HFFc6 (cell line): ENCODE measurements at places on chromosomes 11 and 22.
A peak's percentile ranks its signal among the peaks of the same experiment; 100 is the strongest.

DNA sequence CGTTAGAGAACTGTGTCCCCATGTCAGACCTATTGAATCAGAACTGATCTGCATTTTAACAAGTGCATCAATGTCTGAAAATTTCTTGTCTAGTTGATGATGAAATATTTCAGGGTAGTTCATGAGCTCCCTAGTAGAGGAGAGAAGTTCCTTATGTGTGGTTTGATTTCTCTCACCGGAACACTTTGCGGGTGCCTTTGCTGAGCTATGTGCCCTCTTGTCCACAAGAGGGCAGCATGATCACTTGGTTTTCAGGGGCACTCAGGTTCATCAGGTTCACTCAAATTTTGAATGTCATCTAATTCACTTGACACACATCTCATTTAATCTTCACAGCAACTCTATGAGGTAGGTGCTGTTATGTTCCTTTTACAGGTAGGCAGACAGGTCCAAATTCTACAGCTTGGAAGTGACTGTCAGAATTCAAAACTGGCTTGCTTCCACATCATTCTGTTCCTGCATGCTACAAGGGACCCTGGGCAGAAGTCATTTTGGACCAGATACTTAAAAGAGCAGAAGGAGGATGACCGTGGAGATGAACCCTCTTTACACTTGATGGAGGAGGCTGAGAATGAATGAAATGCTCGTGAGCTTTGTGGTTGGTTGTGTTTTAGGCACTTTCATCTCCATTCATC lies 55.6 kb downstream of the P4HA3 start:
- peak; percentile 29 for DNase-seq

DNA sequence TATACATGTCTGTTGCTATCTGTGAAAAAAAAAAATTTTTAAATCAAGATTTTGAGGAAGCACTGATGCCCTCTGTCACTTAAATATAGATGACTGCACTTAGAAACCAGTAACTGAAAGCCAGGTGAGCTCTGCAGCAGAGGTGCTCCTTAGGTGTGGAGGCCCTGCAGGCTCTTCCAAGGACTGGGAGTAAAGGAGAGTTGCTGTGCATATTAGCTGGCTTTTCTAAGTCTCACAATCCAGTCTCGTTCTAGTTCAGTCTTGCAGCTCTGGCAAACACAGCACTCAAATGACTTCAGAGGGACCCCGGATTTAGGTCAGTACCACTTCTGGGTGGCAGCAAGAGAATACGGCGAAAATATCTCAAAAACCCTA lies 61.0 kb downstream of the LARGE2 start:
- no peak for DNase-seq

GRCh38 chr11:64407630-64408029 lies 48.7 kb downstream of the RPS6KA4 start:
- DNase-seq: no peak

DNA sequence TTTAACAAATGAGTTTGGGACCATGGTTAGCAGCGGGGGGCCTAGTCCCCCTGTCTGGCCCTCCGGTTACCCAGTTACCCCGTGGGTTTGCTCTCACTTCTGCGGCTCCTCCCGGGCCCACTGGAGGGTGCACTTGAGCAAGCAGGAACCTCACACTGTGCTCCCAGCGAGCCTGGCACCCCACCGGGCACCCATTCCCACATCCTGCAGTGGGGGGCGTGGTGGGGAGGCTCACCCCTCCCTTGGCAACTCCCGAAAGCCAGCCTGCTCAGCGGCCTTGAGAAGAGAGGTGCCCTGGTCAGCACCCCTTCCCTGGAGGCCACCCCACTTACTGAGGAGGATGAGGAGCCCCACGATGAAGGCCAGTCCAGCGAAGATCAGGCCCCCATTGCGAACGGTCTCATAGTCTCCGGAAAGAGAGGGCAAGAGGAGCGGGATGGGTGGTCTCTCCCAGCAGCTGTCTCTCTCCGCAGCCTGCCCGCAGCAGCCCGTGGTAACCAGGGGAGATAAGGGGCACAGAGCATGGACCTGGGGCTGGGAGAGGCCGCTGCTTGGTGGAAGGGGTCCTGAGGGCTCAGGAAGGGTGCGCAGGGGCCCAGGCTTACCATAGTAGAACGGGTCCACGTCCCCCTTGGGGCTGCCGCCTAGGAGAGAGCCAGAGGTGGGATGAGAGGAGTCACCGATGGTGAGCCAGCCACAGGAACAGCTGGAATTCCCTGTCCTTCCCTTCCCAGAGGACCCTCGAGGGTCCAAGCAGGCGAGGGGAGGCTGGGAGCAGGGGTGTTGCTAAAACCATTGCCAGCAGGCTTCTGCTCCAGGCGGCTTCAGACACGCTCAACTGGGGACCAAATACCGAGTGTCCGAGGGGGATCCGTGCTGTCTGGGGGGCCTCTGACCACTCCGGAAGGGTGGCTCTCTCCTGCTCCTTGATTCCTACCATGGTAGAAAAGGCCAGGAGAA lies 2.2 kb downstream of the FXYD2 start:
- no peak for DNase-seq

- peak; percentile 73 for DNase-seq
These were observed 380.1 kb upstream of the SYN3 start for GRCh38 chr22:33438273-33438672.

DNA sequence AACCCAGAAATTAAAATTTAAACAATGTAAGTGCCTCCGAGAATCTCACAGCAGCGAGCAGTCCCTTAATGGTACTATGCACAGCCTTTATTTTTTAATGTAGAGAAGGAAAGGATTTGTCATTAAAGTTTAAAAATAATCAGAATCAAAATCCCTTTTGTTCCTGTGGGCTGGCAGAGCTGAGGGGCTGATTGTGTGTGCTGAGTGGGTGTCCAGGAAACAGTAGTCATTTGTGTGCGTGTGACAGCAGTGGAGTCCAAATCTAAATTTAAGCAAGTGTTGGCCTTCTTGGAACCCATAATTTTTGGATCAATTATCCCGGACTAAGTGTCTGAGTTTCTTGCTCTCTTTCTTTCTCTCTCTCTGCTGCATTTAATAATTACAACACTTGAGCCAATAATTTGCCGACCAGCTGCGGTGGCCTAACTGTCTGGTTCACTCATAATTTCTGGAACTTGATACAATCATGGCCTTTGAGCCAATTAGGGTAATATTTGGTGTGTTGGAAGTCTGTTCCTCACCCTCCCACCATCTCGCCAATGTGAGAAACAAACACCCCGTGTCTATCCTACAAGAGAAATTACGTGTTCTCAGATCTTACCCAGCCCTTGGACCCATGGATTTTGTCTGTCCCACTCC lies 528.0 kb downstream of the SOX6 start:
- DNase-seq: no peak

GRCh38 chr11:13261591-13262061 lies 16.0 kb upstream of the BMAL1 start:
- peak; percentile 89 for DNase-seq

DNA sequence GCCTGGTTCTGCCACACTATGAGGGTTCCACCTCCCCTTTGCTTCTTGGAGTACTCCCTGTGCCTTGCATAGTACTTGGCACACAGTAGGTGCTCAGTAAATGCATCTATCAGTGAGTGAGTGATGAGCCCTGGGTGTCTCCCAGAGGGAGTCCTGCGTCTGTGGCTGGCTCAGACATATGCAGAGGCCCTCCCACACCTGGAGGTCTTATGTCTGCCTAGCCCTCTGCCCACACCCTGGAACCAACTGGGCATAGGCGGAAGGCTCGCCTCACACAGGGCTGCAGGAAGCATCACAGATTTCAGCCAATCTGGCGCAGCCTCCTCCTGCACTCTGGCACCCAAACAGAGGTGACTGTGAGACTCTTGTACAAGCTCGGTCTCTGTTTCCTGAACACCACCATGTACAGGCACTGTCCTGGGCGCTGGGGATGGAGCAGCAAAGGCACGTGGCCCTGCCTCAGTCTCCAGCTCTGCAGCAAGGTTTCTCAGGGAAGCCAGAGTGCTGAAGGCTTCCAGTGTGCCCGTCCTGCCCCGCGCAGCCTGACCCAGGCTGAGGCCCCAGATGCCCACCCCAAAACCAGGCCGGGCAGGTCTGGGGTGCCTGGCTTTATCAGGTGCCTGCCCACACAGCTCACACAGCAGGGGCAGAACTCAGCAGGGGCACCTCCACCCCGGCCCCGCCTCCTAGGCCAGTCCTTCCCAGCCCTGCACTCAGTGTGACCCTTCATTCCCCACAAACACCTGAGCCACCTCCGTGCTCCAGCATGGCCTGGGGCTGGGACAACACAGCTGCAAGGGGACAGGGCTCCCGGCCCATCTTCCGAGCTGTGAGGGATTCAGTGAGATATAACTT lies 26.7 kb downstream of the FLRT1 start:
- DNase-seq: no peak

DNA sequence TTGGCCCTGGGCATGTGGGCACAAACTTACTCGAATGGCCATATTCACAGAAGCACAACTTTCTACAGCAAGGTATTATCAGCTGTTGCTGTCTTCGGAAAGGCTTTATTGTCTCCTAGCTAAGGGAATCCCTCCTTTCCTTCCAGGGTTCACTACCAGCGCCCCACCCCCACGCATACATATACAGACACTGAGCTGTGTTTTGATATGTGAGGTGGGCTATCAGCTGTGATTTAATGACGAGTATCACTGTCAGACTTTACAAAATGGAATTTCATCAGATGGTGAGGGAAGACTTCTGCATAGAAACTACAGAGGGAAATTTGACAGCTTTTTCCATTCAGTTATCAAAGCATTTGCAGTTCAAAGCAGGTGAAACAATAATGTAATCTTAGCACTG lies 730.2 kb downstream of the NTM start:
- DNase-seq: no peak

GRCh38 chr22:46433318-46433717 lies 97.8 kb downstream of the TRMU start:
- no peak for DNase-seq

DNA sequence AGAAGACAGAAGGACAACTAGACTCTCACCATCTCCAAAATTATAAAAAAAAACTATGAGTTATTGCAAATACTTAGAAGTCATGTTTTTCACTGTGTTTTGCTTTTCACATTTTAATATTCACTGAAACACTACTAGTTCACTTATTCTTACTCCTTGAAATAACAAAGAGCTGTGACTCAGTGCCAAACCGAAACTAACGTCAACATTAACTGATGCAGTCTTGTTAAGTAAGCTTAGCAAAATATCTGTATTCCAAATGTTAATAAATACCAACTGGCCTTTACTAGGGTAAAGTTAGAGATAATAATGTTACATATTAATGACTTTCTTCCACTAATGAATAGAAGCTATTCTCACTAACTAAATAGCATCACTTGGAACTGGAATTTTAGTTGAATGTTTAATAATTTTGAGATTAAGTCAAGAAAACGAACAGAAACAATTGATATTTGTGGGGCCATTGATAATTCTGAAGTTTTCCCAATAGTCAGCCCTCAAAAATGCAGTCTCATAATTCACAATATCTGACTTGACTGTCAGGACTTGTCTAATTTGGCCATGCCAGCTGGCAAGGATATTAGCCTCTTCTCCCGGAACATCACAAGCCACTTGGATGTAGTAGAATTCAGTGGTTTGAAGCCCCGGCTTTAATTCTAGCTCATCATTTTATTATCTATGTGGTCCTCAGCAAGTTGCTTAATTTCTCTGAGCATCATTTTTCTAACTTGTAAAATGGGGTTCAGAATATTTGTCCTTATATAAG lies 230.1 kb upstream of the DDI1 start:
- peak; percentile 63 for DNase-seq

- DNase-seq: no peak
These were observed 5.9 kb upstream of the PACSIN3 start for GRCh38 chr11:47192111-47192510.

- DNase-seq: no peak
These were observed 58.2 kb downstream of the MORC2 start for GRCh38 chr22:30910358-30910757.

DNA sequence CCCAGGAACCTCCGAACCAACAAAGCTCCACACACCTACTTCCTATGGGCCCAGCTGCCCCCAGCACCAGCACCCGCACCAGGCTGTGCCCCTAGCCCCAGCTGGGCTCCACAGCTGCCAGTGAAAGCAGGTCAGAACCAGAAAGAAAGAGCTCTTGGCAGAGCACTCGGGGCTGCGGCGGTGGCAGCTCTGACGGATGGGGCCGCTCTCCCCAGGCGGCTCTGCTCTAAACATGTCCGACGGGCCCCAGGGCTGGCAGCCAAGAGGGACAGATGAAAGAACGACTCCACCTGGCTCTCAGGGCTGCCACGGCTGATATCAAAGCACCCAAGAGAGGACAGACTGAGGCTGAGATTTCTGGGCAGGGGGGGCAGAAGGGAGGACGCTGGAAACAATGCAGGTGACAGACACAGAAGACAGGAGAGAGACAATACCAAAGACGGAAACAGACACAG lies 25.7 kb downstream of the LRFN4 start:
- no peak for DNase-seq

- DNase-seq: peak; percentile 90
These were observed 26.2 kb upstream of the SLC37A2 start for GRCh38 chr11:125036933-125037332.

- DNase-seq: no peak
These were observed 15.0 kb downstream of the AASDHPPT start for GRCh38 chr11:106092446-106092845.

GRCh38 chr11:122597511-122597910 lies 58.0 kb upstream of the UBASH3B start:
- no peak for DNase-seq

- DNase-seq: peak; percentile 36
These were observed 369 bp downstream of the DGCR8 start for GRCh38 chr22:20080445-20080775.

GRCh38 chr11:96054870-96055705 lies 131.2 kb upstream of the MTMR2 start:
- DNase-seq: peak; percentile 53

DNA sequence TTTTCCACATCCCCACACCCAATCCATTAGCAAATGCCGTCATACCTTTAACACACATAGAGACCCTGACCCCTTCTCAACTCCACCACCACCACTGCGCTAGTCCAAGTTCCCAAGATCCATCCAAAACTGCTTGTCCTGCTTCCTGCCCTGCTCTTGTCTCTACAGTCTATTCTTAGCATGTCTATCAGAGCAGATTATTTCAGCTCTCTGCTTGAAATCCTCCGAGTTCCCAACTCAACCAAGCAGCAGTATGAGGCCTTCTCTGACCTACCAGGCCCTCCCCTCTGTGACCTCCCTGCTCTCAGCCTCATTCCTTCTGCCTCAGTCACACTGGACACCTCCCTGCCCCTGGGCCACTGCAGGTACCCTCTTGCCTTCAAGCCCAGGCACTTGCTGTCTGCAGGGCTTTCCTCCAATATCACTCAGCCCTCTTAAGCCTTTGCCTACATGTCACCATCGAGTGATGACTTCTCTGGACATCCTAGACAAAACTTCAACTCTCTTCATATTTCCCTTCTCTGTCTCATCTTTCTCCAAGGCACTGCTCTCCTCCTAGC lies 134.6 kb downstream of the SPATA19 start:
- DNase-seq: no peak
